Transverse colon (tissue), 4 donors: ENCODE measurements at places on chromosomes 1 and 21.

DNA sequence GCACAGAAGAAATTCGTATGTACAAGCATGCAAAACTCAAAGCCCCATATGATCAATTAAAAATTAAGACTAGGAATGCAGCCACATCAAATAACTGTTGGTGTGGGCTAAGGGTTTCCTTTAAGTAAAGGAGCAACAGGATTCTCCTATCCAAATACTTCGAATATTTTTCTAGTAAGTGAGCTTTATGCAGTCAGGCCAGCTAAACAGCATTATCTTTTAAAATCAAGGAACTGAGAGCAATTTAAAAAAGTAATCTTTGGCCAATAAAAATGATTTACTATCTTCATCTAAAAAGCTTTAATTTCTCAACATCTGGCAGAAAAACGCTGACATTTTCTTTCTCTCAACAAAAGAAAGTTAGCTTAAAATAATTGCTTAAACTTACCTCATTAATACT, 19.8 kb downstream of the CNN3 start:
- DNase-seq, result no peak

DNA sequence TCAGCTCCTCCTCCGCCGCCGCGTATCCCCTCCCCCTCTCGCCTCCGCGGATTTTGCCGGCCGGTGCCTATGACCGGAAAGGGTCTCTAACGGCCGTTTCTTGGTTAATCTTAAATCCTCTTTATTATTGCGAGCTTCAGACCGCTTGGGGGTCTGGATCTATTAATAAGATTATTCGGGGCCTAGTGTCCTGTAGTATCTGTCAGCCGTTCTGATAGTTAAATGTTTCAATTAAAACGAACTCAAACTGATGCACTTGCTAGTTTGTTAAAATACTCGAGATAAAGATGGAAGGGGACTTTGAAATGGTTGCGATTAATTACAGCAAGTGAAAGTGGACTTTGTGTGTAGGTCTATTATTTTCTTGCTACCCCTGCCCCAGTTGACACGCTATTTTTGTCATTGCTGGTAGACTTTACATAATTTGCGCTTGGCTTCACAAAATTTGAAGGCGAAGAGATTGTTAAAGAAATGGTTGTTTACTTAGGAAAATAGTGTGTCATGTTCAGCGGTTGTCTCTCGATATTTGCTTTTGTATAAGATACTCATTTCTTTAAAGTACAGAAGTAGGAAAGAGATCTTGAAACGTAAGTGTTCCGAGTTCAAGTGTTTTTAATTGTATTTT, 779 bp downstream of the SON start:
- DNase-seq, result peak; percentile 78

DNA sequence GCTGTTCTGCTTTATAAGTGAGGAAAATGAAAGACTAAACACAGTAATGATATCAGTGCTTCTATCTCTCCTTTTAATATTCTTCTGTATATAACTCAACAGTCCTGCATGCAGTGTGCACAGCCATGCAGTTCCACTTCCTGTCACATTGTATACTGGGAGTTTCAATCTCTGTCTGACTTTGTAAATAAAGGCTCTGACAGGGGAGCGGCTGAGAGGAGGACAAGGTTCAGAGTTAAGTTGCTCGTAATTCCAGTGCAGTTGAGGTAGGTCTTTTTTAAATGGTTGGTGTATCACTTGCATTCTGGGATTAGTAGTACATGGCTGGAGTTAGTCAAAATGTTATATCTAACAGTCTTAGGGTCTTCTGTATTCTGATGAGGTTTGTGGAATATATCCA, 264.5 kb downstream of the OLFM3 start:
- DNase-seq, result peak; percentile 28

GRCh38 chr1:167128261-167129227, 34.7 kb downstream of the STYXL2 start:
- DNase-seq, result no peak

DNA sequence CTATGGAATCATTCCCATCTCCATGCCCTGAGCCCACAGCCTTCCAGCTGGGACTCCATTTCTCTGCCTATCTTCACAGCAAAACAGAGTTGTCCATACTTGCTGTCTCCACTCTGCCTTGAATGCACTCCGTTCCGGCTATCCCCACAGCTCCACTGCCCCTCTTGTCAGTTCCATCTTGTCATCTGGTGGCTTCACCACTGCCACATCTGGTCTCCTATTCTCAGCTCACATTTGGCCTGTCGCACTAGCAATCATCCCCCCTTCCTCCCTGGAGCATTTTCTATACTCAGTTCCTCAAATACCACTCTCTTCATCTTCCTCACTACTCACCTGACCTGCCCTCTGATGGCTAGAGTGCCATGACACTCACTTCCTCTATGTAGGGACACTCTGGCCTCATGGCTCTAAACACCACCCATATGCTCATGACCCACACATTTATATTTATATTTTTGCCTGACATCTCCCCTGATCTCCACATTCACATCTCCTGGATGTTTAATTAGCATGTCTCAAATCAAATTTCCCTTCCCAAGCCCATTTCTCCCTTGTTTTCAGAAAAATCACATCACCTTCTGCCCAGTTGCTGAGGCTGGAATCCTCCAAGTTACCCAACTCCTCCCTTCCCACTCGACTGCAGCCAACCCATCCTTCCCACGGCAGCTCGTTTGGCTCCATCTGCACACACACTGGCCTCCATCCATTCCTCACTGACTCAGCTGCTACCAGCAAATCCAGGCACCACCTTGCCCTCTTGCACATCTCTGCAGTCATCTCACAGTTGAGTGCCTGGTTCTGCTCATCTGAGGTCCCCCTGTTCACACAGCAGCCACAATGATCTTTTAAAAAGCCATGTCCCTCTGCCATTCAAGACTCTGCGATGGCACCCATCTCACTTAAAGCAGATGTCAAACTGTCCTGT, 6.1 kb downstream of the ZNF692 start:
- no peak for DNase-seq

DNA sequence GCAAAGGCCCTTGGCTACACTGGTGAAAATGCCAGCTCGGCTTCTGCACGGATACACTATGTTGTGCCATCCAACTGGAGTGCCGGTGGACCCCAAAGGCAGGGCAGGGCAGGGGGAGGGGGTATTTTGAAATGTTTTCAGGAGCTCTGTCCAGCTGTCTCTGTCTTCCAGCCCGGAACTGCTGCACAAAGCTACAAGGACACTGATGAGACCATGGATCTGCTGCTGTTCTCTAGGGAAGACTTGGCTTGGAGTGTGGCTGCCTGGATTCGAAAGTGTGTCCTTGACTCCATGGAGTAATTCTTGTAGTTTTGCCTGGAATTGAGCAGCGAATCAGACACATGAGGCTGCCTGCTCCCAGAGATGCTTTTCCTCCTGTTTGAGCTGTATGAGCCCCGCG, 42.4 kb downstream of the TTC39A start:
- DNase-seq, result no peak

DNA sequence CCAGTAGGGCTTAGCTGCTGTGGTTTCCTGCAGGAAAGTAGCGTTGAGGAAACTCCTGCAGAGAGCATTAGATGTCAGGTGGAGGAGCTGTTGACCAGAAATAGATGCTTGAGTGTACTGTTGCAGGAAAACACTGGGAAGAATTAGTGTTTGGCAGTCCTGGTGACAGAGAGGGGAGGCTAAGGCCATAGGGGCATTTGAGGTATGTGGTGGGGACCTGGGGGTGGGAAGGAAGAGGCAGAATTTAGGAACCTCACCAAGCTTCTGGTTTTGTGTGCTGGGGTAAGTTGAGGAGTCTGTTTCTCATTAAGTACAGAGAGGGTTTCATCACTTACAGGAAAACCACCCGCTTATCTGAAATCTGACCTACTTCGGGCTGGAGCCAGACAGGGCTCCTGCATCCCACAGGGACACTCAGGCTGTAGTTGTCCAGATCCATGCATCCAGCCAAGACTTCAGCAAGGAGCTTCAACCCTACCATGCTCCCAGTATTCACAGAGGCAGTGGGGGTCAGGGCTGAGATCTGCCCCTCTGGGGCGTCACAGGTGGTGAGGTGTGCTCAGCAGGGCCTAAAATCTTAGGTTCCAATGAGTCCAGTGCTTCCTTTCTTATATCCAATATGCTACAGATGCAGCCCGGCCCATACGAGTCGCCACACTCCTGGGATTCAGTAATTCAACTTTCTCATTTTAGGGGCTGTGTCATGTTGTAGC, 15.1 kb downstream of the SH2D2A start:
- DNase-seq, result no peak

GRCh38 chr1:56297208-56297607, 282.2 kb downstream of the PLPP3 start:
- no peak for DNase-seq
